ENCODE measurements at places on chromosomes 5 and 9.

DNA sequence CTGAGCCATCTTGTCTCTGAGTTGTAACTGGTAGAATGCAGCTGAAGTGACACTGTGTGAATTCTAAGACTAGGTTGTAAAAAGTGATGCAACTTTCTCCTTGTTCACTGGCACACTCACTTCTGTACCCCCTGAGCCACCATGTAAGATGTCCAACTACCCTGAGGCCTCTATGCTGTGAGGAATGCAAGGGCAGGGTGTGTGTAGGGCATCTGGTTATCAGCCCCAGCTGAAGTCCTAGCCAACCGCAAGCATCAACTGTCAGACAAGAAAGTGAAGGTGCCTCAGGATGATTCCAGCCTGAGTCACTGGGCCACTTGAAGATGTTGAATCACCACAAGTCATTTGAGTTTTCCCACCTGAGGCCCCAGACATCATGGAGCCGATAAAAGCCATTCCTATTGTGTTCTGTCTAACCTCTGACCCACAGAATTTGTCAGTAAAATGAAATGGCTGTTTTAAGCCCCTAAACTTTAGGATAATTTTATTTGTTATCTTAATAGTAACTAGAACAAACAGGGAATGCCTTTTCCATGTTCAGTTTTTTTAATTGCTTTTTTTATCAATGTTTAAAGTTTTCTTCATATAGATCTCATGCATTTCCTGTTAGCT is 18.7 kb upstream of the RHOBTB3 start:
- DNase-seq: no peak

DNA sequence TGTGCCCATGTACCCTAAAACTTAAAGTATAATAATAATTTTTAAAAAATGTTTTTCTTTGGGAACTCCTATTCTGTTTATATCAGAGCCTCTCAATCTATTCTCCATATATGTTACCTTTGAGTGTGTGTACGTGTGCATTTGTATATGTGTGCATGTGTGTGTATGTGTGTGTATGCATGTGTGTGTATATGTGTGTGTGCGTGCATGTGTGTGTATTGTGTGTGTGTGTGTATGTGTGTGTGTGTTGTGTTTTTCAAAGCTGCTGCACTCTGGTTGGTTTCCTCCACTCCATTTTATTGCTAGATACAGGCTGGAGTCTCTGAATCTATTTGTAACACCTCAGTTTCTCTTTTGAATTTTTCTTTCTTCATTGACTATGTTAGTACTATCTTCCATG is 20.0 kb downstream of the SURF6 start:
- DNase-seq: no peak

GRCh38 chr5:59025734-59026133 is 442.9 kb downstream of the RAB3C start:
- no peak for DNase-seq

DNA sequence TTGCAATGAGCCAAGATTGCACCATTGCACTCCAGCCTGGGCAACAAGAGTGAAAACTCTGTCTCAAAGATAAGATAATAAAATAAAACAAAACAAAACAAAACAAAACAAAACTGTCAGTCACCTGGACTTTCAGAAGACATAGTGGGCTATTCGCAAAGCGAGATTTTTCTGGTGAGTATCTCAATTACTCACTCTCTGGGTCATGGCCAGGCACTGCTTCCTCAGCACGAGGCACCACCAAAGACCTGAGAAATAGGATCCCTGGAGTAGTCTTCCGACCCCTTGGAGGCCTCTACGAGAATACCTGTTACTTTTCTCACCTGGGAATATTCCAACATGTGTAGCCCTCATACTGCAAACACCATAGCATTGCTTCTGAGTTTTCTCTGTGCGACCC is 201.7 kb upstream of the ZNF618 start:
- no peak for DNase-seq

- no peak for DNase-seq
Observed at GRCh38 chr9:87464992-87465378, 32.7 kb upstream of the DAPK1 start.
